Stimulated activated CD8-positive, alpha-beta memory T cell treated with anti-CD3 and anti-CD28 coated beads, Interleukin-15, amount 100 ng/mL, for 24 hours (primary cell): ENCODE measurements at places on chromosomes 2 and 18.

GRCh38 chr2:176507786-176508185 is 238.5 kb downstream of the MTX2 start:
- no peak for DNase-seq

GRCh38 chr2:147829106-147829505 is 15.7 kb upstream of the ACVR2A start:
- no peak for DNase-seq

DNA sequence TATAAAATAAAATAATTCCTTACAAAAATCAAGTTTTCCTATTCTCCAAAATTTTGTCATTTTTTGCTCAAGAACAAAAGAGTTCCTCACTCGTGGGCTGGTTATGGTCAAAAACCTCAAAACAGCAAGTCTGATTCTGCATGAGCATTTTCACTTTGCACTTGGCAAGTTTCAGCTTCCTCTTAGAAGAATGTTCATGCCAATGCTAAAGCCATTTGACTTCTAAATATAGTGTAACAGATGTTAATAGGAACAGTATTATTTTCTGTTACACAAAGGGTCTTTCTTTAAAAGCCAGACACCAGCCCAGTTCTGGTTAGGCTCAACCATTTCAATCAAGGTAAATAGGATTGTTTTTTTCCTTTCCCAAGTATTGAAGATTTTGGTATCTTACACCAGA is 261.3 kb upstream of the CCDC68 start:
- DNase-seq = no peak

GRCh38 chr18:49690312-49690711 is 123.0 kb downstream of the ACAA2 start:
- DNase-seq = no peak

DNA sequence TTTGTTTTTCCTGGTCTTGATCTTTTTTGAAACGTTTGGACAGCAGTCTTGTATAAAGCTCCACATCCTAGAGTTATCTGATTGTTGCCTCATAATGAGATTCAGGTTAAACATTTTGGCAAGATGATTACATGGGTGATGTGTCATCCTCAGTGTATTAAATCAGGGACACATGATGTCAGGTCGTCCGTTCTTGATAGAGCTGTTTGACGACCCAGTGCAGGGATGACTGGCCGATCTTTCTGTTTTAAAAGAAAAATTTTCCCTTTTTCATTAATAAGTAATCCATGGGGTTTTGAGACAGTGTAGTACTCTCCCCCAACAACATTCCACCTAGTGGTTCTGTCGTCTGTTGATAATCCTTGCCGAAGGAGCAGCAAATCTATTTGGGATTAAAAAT is 44.5 kb upstream of the SERPINB2 start:
- DNase-seq = no peak

DNA sequence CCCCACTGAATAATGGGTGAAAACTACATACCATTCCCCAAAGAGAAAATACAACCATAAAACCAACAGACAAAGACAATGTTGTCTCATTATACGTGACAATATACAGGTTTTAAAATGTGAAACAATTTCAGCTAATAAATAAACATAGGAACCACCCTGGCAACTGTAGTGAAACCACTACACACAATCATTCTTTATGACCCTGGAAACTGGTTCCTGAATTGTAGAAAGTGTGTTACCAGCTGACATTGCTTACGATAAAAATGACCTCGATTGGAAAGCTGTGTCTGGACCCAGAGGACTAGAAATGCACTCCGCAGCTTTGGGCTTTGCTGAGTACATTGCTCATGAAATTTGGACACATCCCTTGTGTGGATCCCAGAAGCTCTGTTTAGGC is 73.9 kb upstream of the LPIN2 start:
- DNase-seq = no peak

GRCh38 chr18:35045806-35046205 is 4.6 kb downstream of the MAPRE2 start:
- DNase-seq = no peak

DNA sequence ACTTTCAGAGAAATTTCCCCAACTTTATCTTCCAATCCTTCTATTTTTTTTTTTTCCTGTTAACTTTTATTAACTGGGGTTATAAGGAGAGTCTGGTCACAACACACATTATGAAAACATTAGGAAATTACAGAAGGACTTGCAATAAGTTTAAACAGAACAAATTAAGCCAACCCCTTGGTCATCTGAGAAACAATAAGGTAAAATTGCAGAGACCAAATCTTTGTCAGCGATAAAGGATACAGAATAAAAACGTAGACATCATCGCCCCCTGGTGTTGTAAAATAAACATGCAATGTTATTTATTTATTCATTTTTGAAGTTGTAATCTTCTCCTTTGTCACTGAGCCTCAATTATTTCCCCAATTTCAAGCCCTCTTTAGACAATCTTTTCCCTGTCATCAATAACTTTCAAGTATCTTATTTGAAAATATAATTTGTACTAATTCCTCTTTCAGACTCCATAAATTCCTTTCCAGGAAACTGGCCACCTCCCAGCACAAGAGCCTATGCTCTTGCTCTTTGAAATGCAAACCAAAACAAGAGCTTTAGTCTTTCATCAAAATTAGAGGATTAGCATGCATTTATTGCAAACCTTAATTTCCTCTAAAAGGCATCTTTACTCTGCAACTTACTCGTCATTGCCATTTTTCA is 19.5 kb downstream of the G6PC2 start:
- no peak for DNase-seq

GRCh38 chr2:145383961-145384360 is 864.0 kb upstream of the ZEB2 start:
- no peak for DNase-seq

DNA sequence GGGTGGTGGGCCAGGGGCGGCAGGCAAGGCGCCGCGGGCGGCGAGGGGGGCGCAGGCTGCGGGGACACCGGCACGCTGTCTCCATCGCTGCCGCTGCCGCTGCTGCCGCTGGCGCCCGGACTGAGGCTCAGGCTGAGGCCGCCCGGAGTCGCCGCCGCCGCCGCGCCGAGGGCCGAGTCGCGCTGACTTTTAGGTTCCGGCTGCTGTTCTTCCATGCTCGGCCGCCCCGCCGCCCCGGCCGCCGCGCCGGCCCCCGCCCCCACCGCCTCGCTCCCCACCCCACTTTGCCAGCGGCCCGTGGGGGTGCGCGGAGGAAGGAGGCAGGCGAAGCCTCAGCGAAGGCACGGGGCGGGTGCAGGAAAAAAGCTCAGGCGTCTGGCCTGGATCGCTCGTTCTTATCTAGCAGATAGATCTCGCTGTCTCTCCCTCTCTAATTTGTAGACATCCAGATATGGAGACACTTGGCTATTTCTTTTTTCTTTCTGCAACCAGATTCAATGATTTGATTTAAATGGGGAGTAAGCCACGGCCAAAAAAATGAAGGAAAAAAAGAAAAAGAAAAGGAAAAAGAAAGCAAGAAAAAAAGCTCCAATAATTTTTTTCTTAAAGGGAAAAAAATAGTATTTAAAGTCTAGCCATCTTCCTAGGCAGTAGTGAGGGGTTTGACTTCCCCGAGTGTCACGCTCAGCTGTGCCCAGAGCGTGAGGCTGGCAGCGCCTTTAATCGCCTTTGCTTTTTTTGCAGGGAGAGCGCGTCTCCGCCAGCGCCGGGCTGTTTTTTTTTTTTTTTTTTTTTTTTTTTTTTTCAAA is at the start of gene EN1:
TSS of gene EN1 (minus strand) at position 696 of the 809 bp plus-strand sequence. CDS start at position 215, 481 bp downstream.
- DNase-seq = no peak

DNA sequence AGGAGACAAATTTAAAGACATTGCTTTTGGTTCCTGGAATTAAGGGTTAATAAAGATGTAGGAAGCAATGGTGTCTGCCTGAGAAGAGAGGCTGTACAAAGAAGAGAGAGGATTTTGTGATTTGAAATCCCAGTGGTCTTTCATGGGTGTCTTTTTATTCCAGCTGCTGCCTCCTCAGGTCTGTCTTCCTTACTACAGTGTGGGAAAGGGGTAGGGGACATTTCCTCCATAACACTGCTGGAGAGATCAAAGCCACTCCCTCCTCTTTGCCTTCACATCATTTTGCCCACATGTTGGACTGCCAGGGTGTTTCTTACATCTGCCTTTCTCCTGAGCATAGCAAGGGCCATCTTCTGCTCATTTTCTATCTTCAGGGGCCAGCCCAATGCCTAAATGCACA is 348.5 kb downstream of the EN1 start:
- DNase-seq = no peak

- no peak for DNase-seq
Measured at GRCh38 chr18:75324686-75325257, 102.7 kb downstream of the SMIM21 start.

DNA sequence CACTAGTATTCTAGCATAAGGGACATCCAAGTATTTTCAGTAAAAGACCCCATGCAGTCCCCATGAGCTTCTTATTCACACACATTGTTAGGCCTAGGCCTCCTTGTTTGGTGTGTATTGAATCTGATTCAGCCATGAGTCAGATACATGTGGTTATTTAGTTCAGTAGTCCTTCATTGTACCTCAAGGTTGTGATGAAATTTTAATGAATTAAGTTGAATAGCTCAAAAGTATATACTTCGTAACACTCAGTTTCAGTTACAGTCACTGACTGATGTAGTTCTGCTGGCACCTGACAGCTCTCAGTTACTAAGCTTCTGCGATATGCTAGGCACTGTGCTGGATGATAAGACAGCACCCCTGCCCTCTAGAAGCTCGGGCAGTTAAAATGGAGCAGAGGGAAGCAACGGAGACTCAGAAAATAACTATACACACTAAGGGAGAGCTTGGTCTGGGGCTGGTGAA is 86.4 kb downstream of the XRCC5 start:
- DNase-seq = no peak

- no peak for DNase-seq
Measured at GRCh38 chr2:218471982-218472381, 53.1 kb downstream of the VIL1 start.

- no peak for DNase-seq
Measured at GRCh38 chr2:33142810-33143209, 196.1 kb downstream of the LTBP1 start.

DNA sequence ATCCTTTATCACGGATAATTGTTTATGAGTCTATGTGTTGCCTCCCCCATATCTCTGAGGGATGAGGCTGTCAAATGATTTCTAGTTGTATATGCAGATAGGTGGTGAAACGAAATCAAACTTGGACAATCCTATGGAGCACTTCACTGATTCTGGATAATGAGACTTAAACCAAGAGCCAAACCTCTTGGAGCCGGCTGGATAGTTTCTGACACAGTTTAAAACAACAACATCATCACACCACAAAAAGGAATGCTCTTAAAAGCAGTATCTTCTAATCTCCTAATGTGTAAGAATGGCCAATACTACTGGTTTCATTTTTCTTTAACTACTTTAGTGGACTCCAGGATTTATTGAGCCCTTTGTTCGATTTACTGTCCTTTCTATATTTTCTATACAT is 36.5 kb downstream of the SPHKAP start:
- no peak for DNase-seq

DNA sequence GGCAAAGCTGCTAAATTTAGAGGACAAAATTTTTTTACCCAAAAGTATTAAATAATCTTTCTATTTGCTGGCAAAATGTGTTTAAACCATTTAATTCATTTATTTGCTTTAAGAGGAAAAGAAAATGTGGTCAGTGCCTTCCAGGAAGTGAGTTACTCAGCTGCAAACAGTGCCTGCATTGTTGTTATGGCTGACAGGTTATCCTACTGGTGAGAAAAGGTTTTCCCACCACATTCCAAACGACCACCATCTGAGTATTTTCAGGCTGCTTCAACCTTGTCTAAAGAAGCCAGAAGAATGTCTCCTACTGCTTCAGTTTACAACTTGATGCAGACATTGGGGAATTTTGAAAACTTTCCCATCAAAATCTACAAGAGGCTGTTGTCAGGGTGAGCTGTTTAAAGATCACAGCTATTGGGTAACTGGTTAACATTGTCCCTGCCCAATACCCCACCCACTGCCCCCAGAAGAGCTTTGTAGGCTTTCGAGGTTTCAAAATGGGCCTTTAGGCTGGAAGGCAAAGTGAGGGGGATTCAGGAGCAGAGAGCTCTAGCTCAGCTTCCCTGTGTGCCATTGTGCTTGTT is 461.3 kb upstream of the FANCL start:
- DNase-seq = no peak

GRCh38 chr18:22726469-22726868 is 206.7 kb upstream of the RBBP8 start:
- no peak for DNase-seq

DNA sequence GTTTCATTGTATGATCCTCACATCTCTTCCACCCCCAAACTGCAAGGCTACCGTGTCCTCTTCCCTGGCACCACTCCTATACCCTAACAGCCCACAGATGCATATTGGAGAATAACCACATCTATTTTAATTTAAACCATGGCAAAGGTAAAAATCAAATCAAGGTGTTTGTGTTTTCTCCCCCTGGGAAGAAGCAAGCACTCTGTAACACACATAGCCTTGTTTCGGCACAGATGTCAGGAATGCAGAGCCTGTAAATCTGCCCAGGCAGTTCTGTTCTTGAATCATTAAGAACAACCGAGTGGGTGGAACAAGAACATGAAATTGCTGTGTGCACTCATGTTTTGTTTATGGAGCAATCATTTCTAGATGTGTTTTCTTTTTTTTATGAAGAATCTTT is 6.8 kb upstream of the COX7A2L start:
- no peak for DNase-seq

DNA sequence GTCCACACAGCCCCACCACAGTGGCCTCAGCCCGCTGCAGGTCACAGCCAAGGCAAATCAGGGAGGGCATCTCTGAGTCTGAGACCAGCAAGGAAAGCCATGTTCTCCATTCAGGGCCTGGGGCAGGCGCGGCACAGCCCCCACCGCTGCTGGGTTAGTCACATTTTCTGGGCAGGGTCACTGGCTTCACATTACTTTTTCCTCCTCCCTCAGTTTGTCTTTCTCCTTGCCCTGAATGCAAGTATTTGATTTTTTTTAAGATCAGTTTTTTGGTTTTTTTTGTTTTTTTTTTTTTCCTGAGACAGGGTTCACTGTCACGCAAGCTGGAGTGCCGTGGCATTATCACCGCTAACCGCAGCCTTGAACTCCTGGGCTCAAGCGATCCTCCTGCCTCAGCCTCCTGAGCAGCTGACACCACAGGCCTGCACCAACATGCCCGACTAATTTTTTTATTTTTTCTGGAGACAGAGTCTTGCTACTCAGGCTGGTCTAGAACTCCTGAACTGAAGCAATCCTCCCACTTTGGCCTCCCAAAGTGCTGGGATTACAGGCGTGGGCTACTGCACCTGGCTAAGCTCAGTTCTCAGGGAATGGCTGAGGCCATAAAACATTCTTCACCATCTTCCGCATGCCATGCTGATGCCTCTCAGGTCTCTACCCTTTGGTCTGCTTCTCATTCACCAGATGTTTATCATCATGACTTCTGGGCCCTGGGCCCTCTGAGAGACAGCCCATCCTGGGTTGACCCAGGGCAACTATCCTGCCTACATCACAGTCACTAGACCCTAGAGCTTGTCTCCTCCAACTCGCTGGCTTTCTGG is 628 bp upstream of the CAPG start:
- no peak for DNase-seq

GRCh38 chr2:133530645-133531044 is 37.6 kb downstream of the NCKAP5 start:
- DNase-seq = no peak
